B cell (primary cell): ENCODE measurements at places on chromosomes 2 and 18.

- H3K4me1 ChIP-seq: peaks cover 4% of the 10 kb centered on the region
- H3K36me3 ChIP-seq: no peaks in the 10 kb centered on the region
- H3K27me3 ChIP-seq: no peaks in the 10 kb centered on the region
- no peak for DNase-seq
Measured at GRCh38 chr2:37829616-37830395, 95.3 kb upstream of the RMDN2 start.

GRCh38 chr2:198815626-198816025 lies 642.1 kb downstream of the SATB2 start:
- H3K27ac ChIP-seq: no peak overlapping the region
- no peaks in the 10 kb centered on the region for H3K27me3 ChIP-seq
- no peak overlapping the region for H3K4me3 ChIP-seq
- H3K36me3 ChIP-seq: no peaks in the 10 kb centered on the region
- H3K4me1 ChIP-seq: no peaks in the 10 kb centered on the region

DNA sequence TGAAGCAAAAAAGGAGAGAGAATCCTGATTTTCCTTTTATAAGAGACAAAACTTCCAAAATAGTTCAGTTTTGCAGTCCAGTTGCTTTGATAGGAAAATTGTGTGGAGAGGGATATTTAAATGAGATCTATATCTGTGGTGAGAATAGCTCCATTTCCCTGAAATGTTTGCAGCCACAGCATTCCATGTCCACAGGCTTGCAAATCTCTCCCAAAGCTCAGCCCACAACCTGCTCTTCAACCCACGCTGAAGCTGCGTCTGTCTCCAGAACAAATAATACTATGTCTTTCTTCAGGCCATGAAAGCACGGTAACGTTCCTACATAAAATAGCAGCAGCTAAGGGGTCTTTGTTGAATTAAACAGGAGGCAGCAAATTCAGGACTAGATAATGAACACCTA lies 31.8 kb downstream of the TMEM17 start:
- peaks cover 10% of the 10 kb centered on the region for H3K27me3 ChIP-seq
- H3K4me1 ChIP-seq: peaks cover 14% of the 10 kb centered on the region
- no peak for DNase-seq
- no peak overlapping the region for H3K27ac ChIP-seq

DNA sequence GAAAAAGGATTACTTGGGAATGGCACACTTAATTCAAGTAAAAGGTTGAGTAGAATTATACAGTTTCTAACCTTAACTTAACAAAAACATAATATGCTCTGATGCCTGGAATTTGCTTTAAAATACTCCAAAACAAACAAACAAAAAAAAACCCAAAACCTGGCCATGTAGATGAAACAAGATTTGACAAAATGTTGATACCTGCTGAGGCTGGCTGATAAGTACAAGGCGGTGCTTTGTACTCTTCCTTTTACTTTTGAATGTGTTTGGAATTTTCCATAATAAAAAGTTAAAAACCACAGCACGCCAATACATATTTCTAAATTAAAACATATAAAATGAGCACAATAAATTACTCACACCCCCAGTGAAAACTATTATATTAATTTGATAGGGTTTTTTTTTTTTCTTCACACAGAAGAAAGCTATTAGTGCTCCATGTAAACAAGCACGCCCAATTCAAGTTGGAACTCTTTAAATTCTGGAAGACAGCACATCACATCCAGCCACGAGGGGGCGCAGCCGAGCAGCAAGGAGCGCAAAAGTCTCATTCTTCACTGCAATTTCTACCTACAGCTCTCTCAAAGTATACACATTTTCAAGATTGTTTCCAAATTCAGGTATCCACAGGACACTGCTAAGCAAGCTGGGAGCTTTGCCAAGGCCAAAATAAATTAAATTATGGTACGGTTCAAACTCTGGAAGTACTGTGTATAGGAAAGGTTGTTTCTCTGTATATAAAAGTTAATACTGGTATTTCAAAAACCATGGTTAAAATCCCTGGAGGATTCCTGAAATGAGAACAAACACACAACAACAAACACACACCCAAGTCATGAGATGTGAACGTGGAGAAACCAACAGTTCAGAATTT lies 7.5 kb downstream of the SERTAD2 start:
- peak; percentile 86 for DNase-seq
- H3K36me3 ChIP-seq: no peaks in the 10 kb centered on the region
- peaks cover 86% of the 10 kb centered on the region for H3K4me1 ChIP-seq
- H3K4me3 ChIP-seq: no peak overlapping the region

GRCh38 chr2:218805627-218806026 lies 23.7 kb downstream of the CYP27A1 start:
- no peak for DNase-seq
- H3K27ac ChIP-seq: no peak overlapping the region
- peaks cover 15% of the 10 kb centered on the region for H3K27me3 ChIP-seq
- no peak overlapping the region for H3K4me3 ChIP-seq
- H3K36me3 ChIP-seq: no peaks in the 10 kb centered on the region
- H3K4me1 ChIP-seq: no peaks in the 10 kb centered on the region

- H3K4me3 ChIP-seq: peak overlapping the region; percentile 73
- no peaks in the 10 kb centered on the region for H3K27me3 ChIP-seq
Measured at GRCh38 chr2:15561574-15562344, 625 bp upstream of the NBAS start.

DNA sequence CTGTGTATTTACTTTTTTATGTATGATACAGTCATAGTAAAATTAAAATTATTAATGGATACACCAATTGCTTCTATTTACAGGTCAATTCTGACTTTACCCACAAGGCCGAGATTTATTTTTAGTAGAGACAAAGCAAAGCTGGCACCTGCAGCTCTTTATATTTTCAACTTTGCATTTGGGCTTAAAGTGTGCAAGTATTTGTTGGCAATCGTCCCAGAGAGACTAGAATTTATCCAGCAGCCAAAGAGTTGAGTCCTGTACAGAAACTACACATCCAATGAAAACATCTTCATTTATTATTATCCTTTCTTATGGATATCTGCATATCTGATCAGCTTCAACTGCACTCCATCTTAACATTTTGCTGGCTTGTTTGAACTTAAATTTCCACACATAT lies 485.6 kb downstream of the SOX11 start:
- H3K4me1 ChIP-seq: no peaks in the 10 kb centered on the region
- no peaks in the 10 kb centered on the region for H3K36me3 ChIP-seq
- no peak overlapping the region for H3K27ac ChIP-seq
- no peaks in the 10 kb centered on the region for H3K27me3 ChIP-seq

GRCh38 chr2:36459725-36460137 lies 104.2 kb downstream of the CRIM1 start:
- no peak for DNase-seq
- no peaks in the 10 kb centered on the region for H3K36me3 ChIP-seq
- H3K4me3 ChIP-seq: no peak overlapping the region
- H3K27ac ChIP-seq: no peak overlapping the region

GRCh38 chr2:75464348-75464946 lies 96.3 kb downstream of the EVA1A start:
- H3K36me3 ChIP-seq: no peaks in the 10 kb centered on the region
- H3K27me3 ChIP-seq: peaks cover 4% of the 10 kb centered on the region
- no peak overlapping the region for H3K27ac ChIP-seq

DNA sequence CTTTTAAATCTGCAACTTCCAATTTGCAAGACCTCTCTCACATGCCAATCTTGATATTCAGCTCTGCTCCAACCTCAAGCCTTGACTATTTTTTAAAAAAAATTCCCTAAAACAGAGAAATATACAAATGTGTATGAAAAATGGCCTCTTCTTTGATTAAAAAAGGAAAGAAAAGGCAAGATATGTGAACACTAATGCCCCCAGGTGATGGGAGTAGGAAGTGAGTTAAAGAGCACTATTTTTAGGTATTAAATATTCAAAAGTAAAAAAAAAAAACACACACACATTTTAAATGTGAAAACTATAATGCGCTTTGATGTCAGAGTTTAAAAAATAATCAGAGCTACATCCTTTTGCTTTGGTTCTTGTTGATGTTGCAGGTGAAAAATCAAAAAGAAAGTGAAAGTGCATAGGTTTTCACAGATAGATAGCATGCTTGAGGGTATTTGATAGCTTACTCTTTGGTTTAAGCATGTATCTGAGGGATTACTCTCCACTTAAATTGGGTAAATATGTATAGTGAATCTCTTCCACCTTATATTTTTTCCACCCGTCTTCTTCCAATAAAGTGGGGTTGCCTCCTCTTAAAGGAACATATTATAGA lies 406.0 kb upstream of the POU3F3 start:
- H3K36me3 ChIP-seq: no peaks in the 10 kb centered on the region
- no peak for DNase-seq
- H3K27me3 ChIP-seq: no peaks in the 10 kb centered on the region
- no peaks in the 10 kb centered on the region for H3K4me1 ChIP-seq

DNA sequence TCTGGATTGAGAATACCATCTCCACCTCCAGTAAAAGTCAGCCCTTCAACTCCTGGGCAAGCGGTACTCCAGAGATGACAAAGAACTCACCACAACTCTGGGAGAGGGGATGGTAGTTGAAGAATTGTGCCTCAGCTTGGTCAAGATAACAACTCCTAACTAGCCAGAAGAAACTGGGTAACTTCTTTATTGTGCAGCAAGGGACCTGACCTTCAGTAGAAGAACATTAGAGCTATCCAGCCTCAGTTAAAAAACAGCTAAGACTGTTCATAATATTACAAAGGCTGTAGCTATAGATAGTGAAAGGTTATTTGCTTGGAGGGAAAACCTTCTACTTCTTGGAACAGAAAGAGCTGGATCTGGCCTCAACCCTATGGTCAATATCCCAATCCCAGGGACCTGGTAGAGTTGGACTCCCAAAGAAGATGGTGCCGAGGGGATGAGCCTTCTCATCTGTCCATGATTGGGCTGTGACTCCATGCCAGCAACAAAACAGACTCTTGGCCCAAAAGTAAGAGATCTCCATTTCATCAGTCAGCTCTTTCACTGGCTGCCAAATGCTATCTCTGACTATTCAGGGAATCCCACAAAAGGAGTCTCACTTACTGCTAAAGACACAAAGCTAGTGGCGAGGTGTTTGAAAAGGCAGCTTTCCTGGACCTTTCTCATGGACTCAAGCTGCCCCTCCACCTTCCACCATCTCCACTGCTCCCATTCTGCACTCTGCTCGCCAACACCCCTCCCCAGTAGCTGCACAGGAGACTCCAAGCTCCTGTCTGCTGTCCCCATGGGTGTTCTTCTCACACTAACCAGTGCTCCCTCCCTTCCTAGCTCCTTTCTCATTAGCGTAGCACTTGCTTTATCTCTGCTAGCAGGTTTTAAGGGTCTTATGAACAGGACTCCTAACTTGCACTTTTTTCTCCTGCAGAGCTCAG lies 145.8 kb downstream of the CAPN13 start:
- H3K36me3 ChIP-seq: no peaks in the 10 kb centered on the region
- no peak overlapping the region for H3K4me3 ChIP-seq
- no peaks in the 10 kb centered on the region for H3K27me3 ChIP-seq
- H3K27ac ChIP-seq: no peak overlapping the region

- H3K36me3 ChIP-seq: peaks cover 1% of the 10 kb centered on the region
- no peak overlapping the region for H3K4me3 ChIP-seq
- DNase-seq: peak; percentile 23
Measured at GRCh38 chr18:74773171-74773624, 175.5 kb downstream of the ZNF407 start.

DNA sequence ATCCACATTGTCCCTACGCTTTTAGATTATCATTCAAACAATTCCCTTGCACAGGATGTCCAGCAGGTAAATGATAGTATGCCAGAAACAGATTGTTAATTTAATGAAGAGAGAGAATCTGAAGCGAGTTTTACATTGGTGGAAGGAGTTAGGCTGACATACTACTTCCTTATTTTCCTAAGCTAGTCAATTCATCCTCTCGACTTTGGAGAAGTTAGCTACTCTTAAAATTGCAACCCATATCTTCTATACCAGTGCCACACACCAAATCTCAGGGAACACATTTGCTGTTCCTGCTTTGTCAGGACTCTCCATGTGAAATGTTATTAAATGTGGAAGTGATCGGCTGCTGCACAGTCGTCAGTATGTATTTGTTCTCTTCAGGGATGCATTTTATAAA lies 249.2 kb downstream of the NAPG start:
- H3K27me3 ChIP-seq: no peaks in the 10 kb centered on the region
- H3K4me1 ChIP-seq: no peaks in the 10 kb centered on the region
- H3K36me3 ChIP-seq: no peaks in the 10 kb centered on the region

DNA sequence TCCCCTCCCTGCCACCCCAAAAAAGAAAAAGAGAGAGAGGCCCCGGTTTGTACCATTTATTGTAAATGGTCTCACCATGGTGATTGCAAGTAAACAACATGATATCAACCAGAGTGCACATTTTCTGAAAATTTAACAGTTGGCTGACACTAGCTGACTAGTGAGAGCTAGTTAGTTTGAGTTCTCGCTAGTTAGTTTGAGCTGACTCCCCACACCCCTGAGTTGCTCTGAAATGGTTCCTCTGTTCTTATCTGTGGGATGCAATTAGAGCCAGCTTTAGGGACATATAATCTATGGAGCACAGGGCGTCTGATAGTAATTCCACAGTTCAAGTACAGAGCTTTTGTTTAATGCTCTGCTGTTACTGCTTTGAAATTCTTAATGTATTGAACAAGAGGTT lies 13.1 kb downstream of the CASP10 start:
- no peaks in the 10 kb centered on the region for H3K27me3 ChIP-seq
- H3K4me3 ChIP-seq: no peak overlapping the region
- no peak for DNase-seq
- H3K36me3 ChIP-seq: peaks cover 4% of the 10 kb centered on the region

DNA sequence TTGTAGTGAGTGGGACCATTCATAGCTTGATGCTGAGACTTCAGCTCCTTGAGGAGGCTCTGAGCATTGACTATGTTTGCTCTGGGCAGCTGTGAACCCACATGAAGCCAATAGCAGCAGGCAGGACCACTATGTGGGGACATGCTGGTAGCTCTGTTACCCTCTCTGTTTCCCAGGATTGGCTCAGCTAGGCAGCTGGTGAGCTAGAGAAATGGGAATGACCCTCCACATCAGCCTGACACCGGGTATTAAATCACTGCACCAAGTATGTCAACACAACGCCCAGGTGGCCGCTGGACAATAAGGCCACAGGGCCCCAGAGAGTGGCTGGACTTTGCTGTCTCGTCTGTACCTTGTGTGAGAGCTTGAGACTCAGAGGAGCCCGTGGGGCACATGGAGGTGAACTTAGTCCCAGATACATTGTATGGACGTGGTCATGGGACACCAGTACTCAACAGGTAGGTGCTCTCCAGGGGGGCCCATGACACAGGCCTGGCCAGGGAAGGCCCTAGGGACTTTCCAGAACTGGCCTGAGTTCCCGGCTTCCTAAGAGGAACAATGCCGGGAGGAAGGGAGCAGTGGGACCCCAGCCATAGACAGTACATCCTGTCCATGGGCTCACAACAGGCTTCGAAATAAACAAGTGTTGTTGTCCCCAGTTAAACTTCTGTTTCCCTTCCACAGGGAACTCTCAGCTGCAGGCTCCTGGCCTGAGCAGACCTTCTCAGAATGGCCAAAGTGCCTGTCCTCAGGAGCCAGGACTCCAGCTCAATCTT lies 35.2 kb downstream of the HS1BP3 start:
- no peak for DNase-seq
- H3K4me1 ChIP-seq: peaks cover 7% of the 10 kb centered on the region
- no peaks in the 10 kb centered on the region for H3K36me3 ChIP-seq
- no peak overlapping the region for H3K4me3 ChIP-seq

- DNase-seq: no peak
- no peak overlapping the region for H3K27ac ChIP-seq
- no peaks in the 10 kb centered on the region for H3K36me3 ChIP-seq
- no peak overlapping the region for H3K4me3 ChIP-seq
- H3K27me3 ChIP-seq: no peaks in the 10 kb centered on the region
- H3K4me1 ChIP-seq: no peaks in the 10 kb centered on the region
Measured at GRCh38 chr2:128770143-128771085, 451.7 kb upstream of the HS6ST1 start.

GRCh38 chr2:8799004-8799403 lies 38.4 kb downstream of the KIDINS220 start:
- no peak for DNase-seq
- H3K4me3 ChIP-seq: no peak overlapping the region
- H3K27me3 ChIP-seq: no peaks in the 10 kb centered on the region
- H3K36me3 ChIP-seq: peaks cover 70% of the 10 kb centered on the region
- no peaks in the 10 kb centered on the region for H3K4me1 ChIP-seq
- H3K27ac ChIP-seq: no peak overlapping the region
